ENCODE measurements at places on chromosomes 13 and 19. TPM values are rescaled to one million over a fixed set of nuclear protein-coding genes. Genes with fewer than 3 reads are reported as not detected.

DNA sequence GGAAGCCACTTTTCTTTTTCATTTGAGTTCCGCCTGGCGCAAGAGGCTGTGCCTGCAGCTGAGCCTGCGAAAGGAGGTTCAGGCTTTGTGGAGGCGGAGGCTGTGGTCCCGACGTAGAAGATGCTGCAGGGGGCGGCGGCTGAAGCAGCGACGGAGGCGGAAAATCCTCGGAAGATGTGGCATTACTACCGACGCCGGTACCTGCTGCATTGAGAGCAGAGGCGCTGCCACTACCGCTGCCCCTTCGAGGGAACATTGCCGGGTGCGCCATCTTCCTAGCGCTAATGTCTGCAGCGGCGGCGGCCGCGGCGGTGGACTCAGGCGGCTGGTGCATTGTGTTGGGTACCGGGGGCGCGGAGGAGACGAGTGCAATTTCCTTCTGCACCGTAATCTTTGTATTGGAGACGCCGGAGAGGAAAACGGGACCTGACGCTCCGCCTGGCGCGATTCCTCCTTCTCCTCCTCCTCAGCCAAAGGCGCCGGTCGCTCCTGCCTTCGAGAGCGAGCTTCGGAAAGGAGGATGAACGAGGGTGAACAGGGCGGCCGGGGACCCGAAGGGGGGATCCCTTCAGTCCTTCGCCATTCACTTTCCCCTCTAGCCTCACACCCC, at the start of gene TSC22D1:
TSC22D1 (minus strand) TSS at position 590 of the 610 bp plus-strand sequence; CDS start at position 334, 256 bp downstream.
- DNase-seq = peak; percentile 40

DNA sequence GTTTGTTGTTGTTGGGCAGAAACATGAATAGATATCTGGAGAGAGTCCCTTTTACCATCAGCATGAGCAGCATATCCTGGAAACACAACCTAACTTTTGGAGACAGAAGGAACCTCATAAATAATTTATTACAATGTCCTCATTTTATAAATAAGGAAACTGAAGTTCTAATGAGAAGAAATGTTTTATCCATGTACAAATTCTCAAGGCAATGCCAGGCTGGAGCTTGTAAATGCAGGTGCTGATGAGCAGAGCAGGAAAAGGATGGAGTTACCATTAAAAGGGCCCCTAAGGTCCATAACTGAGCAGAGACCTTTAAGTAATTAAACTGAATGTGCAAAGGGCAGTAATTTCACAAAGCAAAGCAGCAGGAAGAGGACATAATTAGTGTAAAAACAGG, 17.3 kb downstream of the LCP1 start:
- DNase-seq = no peak

The KLK12 gene
- polyA plus RNA-seq = 0.51 TPM

The CGB5 gene
- polyA plus RNA-seq = not detected

The UNC13A gene
- 0.73 TPM for polyA plus RNA-seq

DNA sequence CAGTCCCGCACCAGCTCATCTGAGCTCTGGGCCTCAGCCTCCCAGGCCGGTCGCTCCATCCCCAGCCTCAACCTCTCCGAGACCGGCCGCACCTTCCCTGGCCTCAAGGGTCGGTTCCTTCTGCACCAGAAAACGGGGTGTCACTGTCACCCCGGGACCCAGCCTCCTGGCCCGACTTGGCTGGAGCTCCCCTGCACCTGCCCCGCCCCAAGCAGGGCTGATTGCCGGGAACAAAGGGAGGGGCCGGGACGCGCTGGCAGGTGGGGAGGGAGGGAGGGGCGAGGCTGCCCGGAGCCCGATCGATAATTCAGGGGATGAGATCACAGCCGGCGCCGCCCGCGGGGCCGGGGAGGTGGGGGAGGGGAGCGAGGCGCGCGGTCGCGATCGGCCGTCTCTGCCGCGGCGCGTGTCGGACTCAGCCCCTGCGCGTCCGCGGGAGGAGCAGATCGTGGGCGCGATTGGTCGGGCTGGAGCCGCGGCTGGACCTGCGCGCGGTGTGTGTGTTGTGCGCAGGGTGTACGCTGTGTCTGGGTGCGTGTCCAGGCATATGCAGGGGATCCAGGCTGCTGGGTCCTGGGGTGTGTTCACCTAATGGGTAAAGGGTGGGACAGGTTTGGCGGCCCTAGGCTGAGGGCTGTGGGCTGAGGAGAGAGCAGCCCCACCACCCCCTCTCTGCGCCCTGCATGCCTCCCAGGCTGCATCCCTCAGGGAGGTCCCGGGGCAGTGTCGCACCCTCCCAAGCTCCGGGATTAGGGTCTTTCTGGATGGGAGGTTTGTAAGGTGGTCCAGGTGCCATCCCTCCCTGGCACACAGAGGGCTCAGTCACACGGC, 1.1 kb upstream of the SHC2 start:
- DNase-seq = no peak

DNA sequence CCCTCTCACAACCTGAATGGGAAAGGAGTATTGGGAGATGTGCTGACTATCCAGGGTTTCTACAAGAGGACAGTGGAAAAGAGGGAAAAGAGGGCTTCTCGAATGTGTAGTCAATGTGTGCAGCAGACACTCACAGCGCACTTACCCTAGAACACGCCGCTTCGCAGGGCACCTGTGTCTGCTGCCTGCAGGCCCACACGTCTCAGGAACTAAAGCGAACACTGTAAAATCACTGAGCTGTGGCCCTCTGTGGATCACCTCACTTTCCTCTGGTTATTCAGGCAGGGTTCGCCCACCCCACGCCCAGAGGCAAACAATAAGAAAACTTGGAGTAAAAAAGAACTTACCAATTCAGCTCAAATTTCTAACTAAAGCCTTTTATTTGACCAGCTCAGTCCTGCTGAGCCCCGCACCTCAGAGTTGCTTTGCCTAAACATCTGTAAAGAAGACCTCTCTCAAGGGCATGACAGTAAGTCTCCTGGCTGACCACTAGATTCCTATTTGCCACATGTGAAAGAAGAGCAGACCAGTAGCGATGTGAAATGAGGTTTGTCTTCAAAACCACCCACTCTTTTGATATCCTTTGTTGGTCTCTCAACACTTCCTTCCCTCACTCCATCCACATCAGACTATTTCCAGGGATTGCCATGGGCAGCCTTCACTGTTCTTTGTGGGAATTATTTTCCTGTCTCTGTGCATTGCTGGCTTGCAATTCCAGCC, 19.3 kb upstream of the DOCK9 start:
- no peak for DNase-seq
